ENCODE measurements at places on chromosomes 13 and 19.

GRCh38 chr19:22595918-22596341, 38.2 kb upstream of the ZNF492 start:
- no peak for DNase-seq

GRCh38 chr13:39776439-39776838, 121.0 kb downstream of the COG6 start:
- peak; percentile 11 for DNase-seq

DNA sequence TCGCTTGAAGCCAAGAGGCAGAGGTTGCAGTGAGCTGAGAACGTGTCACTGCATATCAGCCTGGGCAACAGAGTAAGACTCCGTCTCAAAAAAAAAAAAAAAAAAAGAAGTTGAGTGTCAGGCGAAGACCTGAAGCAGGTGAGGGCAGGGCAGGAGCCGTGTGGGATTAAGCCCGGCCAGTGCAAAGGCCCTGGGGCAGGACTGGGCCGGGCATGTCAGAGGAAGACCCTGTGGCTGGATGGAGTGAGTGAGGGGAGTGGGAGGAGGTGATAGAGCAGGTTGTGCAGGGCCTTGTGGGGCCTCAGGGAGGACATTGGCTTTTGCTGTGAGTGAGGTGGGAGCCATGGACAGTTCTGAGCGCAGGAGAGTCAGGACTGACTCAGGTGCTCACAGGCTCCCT, 47.9 kb downstream of the TMED1 start:
- no peak for DNase-seq

DNA sequence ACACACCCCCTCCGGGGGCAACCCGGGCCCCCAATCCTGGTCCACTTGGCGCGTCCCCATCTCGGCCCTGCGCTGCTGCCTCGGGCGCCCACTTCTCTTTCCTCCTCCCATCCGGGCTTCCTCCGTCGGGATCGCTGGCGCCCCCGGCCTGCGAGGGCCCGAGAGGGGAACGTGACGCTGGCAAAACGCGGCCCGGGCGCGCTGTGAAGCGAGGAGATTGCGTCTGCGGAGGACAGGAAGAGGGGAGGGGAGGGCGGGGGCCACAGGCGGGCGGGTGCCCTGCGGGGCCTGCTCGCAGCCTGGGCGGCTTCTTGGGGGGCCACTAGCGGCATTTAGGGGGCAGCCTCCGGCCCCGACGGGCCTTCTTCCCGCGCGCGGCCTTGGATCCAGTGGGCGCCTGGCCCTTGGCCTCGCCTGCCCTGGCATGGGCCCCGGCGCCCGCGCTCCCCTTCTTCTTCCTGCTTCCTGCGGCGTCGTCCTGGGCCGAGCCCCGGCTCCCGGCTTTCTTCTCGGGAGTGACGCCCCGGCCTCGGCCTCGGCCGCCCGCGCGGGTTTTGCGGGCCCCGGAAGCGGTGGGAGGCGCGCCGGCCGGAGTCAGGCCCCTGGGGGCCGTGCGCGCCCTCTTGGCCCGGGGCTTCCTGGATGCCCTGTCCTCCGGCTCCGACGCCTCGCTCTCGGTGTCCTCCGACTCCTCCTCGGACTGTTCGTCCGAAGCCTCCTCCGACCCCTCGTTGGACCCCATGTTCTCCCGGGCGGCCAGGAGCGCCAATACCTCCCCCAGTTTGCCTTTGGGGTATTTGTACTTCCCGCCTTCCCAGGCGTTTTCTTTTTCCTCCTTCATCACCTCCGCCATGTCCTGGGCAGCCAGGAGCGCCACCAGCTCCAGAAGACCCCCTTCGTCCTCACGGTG, 2.2 kb downstream of the PNMA8B start:
- DNase-seq: no peak

GRCh38 chr13:75790198-75790970, 154.3 kb downstream of the LMO7 start:
- no peak for DNase-seq

- no peak for DNase-seq
Measured at GRCh38 chr19:18270326-18270725, 3.9 kb downstream of the IQCN start.

DNA sequence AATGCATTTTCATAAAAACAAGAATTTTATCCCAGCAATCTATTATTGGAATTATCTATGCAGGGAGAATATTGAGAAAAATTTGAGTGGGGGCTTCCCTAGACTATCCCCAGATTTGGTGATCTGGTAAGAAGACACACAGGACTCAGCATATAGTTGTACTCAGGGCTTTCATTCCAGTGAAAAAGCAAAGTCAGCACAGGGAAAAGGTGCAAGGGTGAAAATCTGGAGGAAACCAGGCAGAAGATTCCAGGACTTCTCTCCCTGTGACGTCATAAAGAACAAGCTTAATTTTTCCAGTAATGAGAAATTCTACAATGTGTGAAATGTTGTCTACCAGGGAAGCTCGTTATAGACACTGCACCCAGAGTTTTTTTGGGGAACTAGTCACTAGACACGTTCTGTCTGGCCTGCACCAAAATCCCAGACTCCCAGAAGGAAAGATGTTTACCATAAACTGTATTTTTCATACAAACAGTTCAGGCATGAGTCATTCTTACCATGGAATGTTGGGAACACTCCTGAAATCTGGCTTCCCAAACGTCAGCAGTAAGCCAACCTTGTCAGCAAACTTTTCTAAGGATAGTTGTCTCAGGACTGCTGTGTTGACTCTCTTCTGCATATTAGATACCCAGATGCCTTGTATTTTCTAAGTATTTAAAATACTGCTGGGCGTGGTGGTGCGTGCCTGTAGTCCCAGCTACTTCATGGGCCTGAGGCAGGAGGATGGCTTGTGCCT, 107.4 kb downstream of the DNAJC3 start:
- no peak for DNase-seq

DNA sequence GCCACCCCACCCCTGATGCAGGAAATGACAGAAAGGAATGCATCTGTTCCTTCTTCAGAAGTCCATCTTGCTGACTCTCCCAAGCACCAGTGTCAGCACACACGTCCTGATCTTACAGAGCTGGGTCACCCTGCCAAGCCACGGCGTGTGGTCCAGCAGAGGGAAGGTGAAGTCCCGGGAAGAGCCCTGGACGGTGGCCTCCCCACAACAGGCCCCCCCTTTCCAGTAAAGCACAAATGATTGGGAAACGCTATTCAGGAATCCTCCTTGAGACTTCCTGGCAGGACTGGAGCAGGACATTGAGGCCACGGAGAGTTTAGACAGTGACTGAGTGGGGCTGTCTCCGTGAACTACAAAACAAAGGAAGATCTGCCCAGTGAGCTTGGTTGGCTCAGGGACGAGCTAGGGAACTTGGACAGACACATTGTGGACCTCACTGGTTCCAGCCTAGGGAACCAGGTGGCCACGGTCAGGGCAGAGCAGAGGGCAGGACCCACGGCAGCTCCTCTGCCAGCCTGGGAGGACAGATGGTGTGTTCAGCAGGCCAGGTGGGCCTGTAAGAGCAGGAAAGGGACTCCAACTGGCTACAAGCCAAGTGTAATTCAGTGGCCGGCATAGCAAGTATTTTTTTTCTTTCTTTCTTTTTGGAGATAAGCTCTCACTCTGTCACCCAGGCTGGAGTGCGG, 41.7 kb downstream of the ELL start:
- no peak for DNase-seq

GRCh38 chr19:28646629-28647028, 566.3 kb downstream of the UQCRFS1 start:
- no peak for DNase-seq

DNA sequence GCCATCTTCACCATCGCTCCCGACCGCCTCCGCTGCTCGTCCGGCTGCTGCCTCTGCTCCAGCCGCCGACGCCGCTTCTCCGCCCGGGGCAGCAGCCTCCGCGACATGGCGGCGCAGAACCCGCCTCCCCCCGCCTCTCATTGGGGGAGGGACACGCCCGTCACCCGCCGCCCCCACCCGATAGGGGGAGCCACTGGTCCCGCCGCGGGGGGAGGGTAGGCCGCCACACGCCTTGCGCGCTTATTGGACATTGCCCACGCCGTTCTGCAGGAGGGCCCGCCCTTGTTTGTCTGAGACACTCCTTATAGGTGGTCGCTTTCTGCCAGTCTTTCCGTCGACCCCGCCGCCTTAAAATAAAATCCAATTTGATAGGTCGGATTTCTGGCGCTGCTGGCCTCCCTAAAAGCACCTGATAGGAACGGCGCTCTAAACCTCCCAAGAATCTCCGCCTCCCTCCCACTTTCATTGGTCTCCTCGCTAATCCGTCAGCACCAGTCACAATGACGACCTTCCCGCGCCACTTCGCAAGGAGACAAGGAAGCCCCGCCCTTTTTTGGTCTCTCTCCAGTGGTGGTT, at the start of gene HNRNPL:
HNRNPL (minus strand) TSS at position 127 of the 576 bp plus-strand sequence; CDS start at position 107, 20 bp downstream.
- DNase-seq: peak; percentile 100

DNA sequence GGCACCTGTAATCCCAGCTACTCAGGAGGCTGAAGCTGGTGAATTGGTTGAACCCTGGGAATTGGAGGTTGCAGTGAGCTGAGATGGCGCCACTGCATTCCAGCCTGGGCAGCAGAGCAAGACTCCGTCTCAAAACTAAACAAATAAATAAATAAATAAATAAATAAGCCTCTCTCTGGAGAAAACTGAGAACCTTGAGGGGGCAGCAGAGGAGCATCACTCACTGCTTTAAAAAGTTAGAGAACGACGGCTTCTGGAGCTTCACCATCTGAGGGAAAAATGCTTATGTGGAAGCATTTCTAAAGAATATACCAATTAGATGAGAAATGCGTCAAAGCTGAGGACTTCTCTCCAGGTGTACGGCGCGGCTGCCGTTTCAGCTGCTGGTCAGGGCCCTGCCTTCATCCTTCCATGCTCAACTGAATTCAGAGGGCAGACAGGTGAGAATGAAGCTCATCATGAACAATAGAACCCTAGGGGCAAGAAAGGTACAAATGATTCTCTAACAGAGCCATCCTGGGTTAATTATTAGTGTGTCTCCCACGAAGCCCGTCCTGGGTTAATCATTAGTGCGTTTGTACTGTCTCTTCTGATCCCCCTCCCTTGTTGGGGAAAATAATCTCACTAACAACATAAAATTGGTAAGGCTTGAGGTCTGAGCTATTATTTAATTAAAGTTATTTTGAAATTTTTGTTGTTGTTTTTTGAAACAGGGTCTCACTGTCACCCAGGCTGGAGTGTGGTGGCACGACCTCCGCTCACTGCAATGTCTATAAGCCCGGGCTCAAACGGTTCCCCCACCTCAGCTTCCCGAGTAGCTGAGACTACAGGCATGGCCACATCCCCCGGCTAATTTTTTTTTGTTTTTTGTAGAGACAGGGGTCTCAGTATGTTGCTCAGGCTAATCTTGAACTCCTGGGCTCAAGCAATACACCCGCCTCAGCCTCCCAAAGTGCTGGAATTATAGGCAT, 80.1 kb downstream of the IPO5 start:
- DNase-seq: no peak

GRCh38 chr13:77859450-77859849, 59.2 kb downstream of the EDNRB start:
- no peak for DNase-seq

DNA sequence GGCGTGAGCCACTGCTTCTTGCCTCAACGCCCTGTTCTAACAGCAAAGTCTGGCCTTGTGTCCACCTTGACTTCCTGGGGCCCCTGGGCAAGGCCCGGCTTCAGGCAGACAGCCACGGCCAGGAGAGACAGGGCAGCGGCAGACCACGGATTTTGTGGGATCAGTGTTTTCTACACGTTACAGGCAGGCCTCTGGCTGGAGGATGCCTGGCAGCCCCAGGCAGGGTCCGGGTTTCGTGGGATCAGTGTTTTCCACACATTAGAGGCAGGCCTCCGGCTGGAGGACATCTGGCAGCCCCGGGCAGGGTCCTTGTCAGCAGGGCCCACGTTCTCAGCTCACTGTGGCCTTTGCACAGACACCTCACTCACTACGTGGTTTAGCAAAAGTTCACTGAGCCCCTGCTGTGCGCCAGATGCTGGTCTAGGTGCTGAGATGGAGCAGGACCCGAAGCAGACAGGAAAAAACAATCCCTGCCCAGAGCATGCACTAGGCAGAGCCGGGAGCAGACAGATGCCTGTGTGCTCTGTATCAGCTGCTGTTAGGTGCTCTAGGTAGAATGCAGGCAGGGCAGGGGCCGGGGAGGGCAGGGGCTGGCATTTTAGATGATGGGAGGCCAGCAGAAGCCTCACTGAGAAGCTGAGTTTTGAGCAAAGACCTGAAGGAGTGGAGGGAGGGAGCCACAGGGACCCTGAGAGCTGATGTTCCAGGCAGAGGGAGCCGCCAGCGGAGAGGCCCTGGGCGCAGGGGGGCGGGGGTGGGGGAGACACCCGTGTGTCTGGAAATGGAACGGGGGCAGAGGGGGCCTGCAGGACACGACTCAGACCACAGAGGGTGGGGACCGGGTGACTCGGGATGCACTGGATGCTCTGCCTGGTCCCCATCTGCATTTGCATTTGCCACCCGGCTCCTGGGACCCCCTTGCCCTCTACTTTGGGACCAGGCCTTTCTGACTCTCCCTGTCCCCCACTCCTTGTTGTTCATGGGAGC, 25.0 kb upstream of the NCCRP1 start:
- no peak for DNase-seq

DNA sequence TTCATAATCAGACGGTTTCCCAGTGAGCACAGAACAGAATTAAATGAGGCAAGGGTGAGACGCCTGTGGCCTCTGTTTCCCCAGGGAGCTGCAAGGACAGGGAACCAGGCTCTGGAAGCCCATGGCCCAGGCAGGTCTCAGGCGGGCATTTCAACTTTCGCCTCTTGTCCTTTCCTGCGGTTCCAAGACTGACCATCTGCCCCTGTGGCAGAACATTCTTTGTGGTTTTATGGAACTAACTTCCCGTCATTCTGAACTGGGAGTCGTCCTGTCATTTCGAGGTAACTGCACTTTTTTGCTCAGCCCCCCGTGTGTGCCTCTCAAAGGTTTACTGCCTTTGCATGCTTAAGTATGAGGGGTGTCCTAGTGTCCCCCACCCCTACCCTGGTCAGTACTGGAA, 70.9 kb downstream of the KL start:
- no peak for DNase-seq

GRCh38 chr19:6677883-6678689, 8.1 kb upstream of the TNFSF14 start:
- no peak for DNase-seq

GRCh38 chr13:28410096-28410495, 84.8 kb downstream of the FLT1 start:
- no peak for DNase-seq

GRCh38 chr19:54451997-54452396, 3.0 kb downstream of the LENG8 start:
- DNase-seq: no peak

DNA sequence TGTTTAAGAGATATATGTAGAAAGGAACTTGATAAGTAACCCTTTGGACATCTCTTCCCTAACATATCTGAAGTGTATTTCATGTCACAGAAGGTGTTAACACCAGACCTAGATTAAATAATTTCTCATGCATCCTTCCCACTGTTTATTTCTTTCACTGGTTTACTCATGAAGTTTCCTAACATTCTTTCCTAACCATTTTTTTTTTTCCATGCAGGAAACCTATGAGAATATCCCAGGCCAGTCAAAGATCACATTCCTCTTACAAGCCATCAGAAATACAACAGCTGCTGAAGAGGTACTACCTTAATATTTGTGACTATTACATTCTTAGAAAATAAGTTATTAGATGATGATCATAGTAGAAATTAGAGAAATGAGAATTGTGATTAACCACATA, 28.8 kb downstream of the IPO5 start:
- no peak for DNase-seq

- DNase-seq: no peak
Measured at GRCh38 chr19:14164082-14164481, 27.7 kb upstream of the ASF1B start.

- peak; percentile 17 for DNase-seq
Measured at GRCh38 chr13:52665325-52665724, 12.7 kb downstream of the SUGT1 start.

GRCh38 chr19:13024951-13025697, 29.8 kb downstream of the NFIX start:
- no peak for DNase-seq

Data from CD4-positive, alpha-beta T cell treated with Interleukin-4 for 4 hours (primary cell).